ENCODE measurements at places on chromosomes 3 and 15.

DNA sequence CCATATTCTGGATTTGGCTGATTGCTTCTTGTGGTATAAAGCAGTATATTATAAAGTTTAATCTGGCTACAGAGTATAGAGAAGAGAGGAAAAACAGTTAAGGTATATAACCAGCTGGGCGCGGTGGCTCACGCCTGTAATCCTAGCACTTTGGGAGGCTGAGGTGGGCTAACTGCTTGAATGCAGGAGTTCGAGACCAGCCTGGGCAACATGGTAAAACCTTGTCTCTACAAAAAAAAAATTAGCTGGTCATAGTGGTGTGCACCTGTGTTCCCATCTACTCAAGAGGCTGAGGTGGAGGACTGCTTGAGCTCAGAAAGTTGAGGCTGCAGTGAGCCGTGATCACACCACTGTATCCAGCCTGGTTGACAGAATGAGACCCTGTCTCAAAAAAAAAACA, 7.3 kb downstream of the SLC12A6 start:
- no peak for DNase-seq

DNA sequence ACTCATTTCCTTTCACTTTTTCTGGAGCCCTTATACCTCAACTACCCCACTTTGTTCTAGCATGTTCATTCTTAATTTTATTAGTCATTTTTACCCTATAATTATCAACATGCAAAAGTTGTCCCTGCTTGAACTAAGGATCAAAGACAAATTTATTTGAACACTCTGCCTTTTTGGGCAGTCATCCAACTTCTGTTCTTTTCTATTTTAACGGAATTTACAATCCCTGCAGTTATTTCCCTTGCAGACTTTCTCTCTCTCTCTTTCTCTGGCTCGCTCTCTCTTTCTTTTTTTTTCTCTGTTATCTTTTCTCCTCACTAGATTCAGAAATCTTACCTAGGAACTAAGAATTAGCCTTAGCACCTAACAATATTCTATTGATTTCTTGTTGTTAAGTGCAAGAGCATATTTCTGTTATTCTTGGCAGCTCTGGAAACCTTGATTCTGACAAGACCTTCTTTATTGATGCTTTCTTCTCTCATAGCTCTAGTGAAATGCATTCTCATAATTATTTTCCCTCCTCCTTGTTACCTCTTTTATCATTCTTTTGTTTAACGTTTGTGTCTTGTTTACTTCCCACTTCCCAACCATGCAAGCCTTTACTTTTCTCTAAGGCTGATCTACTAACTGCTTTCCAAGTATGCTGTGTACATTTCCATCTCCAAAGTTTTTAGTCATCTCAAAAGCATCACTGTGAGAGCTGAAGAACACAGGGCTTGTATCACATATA, 951.6 kb downstream of the DIPK2A start:
- no peak for DNase-seq

- DNase-seq: no peak
These were observed 238.5 kb upstream of the ROBO1 start for GRCh38 chr3:80006315-80006714.

DNA sequence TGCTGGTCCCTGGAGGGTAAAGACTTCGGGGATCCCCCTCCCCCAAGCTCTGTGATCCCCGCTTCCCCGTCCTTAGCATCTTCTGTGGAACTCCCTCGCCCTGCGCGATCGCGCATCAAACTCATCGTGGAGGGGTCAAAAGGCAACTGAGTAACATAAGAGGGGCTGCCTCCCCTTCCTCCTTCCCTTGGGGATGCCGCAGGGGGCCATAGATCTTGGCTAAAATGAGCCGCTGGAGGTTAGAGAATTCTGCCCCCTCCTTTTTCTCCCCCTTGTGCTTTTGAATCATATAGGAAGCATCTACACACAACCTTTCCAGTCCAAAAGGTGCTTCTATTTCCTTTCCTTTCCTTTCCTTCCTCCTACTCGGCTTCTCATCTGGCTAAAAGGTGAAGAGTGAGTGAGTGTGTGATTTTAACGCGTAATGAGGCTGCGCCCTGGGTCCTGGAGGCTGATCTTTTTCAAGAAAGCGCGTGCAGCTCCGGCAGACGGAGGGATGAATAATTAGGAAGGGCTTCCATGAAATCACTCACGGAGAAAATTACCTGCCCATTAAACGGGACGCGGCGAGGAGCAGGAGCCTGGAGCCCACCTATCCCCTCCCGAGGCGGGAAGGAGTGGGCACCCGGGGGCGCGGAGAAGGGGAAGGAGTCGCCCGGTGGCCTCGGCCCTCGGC, 831 bp upstream of the ROBO2 start:
- DNase-seq: no peak

DNA sequence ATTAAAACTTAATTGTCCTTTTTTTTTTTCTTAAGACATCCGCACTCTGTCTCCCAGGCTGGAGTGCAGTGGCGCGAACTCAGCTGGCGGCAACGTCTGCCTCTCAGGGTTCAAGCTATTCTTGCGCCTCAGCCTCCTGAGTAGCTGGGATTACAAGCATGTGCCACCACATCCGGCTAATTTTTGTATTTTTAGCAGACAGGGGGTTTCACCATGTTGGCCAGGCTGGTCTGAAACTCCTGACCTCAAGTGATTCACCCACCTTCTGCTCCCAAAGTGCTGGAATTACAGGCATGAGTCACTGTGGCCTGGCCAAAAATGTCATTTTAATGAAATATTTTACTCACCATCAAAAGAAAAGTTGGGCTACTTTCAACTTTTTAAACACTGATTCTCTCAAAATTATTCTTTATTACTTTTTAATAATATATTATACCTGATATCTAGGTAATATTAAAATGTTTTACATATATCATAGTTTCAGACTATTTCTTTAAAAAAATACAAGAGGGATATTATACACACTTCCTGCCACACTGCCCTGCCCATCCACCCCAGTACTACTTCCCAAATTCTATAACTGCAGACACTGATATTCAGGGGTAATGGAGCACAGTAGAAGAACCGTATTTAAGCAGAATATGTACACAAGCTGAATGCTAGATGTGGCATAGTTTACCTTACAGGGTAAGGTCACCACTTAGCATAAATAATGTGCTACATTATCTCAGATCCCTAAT, 723.9 kb upstream of the ZNF385D start:
- DNase-seq: no peak

DNA sequence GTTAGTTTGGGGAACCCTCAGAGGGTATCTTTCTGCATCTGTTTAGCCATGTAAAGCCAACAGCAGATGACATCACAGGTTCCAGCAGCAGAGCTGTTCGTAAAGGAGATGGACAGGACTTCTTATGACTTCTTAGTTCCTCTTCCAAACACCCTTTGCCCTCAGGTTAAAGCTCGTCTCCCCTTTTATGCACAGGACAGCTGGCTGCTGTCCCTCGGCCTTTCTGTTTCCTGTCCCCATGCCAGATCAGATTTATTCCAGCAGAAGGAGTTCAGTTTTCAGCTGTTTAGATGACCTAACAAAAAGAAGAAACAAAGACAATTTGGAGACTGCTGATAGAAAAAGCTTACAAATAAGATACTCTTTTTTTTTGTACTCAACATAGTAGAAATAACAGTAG, 45.1 kb downstream of the SEC22A start:
- no peak for DNase-seq

- no peak for DNase-seq
These were observed 26.0 kb downstream of the FBLN2 start for GRCh38 chr3:13574798-13575451.

GRCh38 chr15:45285413-45285812, 33.4 kb downstream of the SLC28A2 start:
- no peak for DNase-seq

DNA sequence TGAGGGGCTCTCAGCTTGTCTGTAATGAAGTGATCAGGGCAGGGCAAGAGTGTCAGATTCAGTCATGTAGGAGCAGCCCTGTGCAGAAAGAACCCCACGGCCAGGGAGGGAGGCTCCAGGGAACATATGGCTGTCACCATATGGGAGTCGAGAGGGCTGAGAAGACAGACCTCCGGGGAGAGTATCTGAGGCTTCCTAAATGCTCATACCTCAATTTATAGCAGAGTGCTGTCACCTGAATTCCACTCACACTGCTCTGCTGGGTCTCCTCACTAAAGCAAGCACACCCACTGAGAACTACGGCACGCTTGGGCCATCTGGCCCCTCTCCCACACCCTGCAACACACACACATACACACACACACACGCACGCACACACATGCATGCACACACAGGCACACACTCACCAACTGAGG, 92.3 kb upstream of the TJP1 start:
- no peak for DNase-seq

DNA sequence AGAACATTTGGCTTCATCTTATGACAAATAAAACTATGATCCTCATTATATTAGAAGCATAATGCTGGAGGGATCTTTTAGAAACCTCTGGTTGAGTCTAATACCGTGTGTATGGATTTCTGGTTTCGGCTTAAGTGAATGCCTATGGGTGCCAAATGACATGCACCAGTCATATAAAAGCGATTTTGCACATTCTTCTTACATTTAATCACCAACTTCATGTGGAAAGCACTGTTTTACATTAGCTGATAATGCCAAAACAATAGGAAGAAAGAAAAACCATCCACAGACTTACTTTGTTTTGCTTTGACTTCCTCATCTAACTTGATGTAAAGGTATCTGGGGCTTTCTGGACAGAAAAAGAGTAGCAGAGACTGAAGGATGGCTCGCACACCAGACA, 20.9 kb downstream of the SLC2A2 start:
- no peak for DNase-seq

- DNase-seq: no peak
These were observed 322.9 kb downstream of the EPHB1 start for GRCh38 chr3:135117977-135118376.

- DNase-seq: no peak
These were observed 346.3 kb upstream of the MDFIC2 start for GRCh38 chr3:70658513-70659310.

- no peak for DNase-seq
These were observed 29.8 kb downstream of the SPICE1 start for GRCh38 chr3:113485161-113485609.

- peak; percentile 74 for DNase-seq
These were observed 65.5 kb downstream of the GALK2 start for GRCh38 chr15:49235446-49236124.

All from OCI-LY7 (cell line).